ENCODE measurements at places on chromosomes 2 and 18.

DNA sequence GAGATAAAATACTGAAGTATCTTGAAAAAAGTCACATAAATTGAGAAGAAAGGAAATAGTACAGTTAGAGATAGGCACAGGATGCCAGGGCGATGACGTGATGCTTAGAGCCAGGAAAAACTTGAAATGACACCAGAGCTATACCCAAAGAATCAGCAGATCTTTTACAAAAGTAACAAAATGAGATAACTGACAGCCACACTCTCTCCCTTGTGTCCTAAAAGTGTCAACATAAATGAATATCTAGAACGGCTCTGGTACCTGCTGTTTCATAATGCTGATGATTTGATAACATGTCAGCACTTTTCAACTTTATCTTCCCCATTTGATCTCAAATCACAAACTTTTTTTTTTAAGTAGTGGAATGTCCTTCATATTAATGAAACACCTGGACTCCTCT lies 45.6 kb upstream of the ZC3H15 start:
- no peak for DNase-seq

GRCh38 chr2:58495806-58496205 lies 254.7 kb upstream of the FANCL start:
- DNase-seq: no peak

DNA sequence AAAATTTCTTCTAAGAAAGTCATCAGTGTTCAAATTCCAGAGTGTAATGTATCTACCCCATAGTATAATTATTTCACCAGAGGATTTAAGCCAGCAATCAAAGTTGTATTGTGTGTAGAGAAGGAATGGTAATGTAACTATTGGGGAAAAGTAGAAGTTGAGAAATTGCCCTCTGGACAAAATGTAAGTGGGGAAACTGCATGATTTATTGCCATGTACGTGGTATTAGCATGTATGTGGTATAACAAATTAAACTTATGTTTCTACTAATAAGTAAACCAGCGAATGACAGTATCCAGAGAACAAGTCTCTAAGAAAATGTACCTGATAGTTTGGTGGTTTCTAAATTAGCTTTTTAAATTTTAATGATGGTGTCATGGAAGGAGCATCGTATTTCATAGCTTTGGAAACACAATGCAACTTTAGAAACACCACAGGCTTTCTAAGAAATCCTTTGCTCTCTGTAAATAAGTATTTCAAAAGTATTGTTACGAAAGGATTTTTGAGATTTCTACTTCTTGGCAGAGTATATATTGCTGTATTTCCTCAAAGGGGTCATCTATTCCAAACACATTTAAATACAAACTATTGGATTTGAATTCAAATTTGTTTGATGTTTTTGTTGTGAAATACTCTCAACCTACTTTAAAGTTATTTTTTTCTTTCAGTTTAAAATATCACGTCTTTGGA lies 1018.9 kb upstream of the ZEB2 start:
- DNase-seq: no peak

- DNase-seq: no peak
Measured at GRCh38 chr2:119253114-119253702, 29.6 kb downstream of the STEAP3 start.

GRCh38 chr18:36411745-36412168 lies 114.2 kb downstream of the FHOD3 start:
- DNase-seq: no peak

- no peak for DNase-seq
Measured at GRCh38 chr2:27501042-27501441, 4.4 kb downstream of the GCKR start.

- no peak for DNase-seq
Measured at GRCh38 chr2:187842315-187842714, 288.1 kb upstream of the TFPI start.
